ENCODE measurements at places on chromosomes 4 and X.

DNA sequence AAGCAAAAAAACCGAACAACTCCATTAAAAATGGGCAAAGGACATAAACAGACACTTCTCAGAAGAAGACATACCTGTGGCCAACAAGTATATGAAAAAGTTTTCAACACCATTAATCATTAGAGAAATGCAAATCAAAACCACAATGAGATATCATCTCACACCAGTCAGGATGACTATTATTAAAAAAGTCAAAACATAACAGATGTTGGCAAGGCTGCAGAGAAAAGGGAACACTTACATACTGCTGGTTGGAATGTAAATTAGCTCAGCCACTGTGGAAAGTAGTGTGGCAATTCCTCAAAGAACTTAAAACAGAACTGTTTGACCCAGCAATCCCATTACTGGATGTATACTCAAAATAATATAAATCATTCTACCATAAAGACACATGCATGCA is 436.3 kb downstream of the KLHL13 start:
- no peak for DNase-seq

GRCh38 chrX:1035206-1035605 is 177.2 kb downstream of the CRLF2 start:
- DNase-seq = no peak

- DNase-seq = no peak
Observed at GRCh38 chr4:10495651-10496050, 38.4 kb upstream of the ZNF518B start.

GRCh38 chr4:27003642-27004113 is 143.0 kb downstream of the STIM2 start:
- DNase-seq = no peak

- DNase-seq = no peak
Observed at GRCh38 chr4:182715548-182715947, 201.6 kb downstream of the DCTD start.

DNA sequence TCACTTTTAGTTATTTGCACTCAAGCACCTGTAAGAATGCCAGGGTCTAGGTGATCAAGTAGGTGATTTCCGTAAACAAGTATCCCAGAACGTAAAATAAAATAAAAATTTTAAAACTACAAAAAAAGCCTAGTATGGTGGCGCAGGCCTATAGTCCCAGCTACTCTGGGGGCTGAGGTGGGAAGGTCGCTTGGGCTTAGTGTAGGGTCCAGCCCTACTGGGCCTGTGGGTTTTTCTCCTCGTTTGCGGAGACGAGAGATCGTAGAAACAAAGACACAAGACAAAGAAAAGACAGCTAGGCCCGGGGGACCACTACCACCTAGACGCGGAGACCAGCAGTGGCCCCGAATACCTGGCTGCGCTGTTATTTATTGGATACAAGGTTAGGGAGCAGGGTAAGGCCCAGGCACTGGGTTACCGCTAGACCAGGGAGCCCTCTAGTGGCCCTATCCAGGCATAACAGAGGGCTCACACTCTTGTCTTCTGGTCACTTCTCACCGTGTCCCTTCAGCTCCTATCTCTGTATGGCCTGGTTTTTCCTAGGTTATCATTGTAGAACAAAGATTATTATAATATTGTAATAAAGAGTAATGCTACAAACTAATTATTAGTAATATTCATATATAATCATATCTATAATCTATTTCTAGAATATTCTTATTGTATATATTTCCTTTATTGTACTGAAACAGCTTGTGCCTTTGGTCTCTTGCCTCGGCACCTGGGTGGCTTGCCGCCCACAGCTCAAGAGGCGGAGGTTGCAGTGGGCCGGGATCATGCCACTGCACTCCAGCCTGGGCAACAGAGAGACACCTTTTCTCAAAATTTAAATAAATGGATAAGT is 38.4 kb downstream of the SAGE1 start:
- peak; percentile 48 for DNase-seq

DNA sequence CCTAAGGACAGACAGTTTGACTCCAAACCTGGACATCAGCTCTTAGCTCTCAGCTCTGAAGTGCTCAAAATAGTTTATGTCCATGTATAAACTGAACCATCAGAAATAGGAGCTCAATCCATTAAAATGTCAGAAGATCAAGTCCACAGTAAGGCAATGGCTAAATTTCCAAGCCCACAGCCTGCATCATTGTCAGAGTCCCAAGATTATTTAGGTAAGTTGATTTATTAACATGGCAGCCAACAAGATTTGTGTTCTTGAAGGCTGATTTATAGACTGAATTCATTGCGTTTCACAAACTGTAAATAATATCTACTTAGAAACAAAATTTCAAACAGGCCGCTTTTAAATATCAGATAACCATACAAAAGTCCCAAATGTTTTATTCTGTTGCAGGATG is 286.5 kb upstream of the ADGRL3 start:
- DNase-seq = no peak

DNA sequence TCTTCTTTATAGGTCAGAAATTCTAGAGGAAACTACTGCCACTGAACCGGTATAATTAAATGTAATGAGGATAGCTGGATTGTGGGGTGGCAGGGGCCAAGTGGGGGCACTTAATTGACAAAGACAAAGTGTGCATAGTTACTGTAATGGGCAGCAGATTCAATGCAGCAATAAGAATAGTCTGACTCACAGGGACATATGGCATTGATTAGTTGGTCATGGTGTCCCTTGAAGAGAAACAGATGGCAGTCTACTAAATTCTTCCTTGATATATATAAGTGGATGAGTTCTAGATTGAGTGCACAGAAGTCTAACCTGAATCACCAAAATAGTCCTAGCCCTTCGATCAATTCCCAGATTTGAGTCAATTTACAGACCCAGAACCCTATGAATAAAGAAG is 31.6 kb downstream of the ETDC start:
- no peak for DNase-seq

GRCh38 chr4:73381214-73381613 is 22.9 kb upstream of the ALB start:
- DNase-seq = no peak

DNA sequence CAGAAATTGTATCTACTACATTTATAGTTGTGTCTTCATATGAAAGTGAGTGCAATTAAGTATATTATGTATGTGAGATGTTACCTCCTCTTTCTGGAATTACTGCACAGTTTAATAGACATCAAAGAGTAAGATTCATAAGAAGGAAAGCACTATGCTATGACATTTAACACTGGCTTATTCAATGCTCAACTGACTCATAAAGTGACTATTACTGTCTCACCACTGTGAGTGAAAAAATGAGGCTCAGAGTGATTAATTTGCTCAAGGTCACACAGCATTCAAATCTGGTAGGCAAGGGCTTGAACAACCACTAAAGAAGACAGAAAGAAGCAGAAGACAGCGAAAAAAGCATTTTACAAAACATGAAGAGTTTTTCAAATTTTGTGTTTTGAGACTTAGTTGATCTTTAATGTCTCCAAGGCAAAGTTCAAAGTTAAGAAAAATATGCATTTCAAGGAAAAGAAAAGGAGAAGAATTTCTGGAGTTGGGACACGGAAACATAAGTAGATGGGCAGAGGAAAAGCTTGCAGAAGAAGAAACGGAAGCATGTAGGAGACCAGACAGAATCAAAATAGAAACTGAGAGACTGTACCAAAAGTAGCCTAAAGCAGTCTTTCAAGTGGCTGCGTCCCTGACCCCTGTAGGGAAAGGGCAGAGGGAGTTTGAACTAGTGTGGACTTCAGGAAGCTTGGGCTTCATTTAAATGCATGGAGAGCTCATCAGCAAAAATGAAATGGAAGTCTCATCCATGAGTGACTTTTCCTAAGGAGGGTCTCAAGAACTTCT is 66.3 kb downstream of the KCNIP4 start:
- no peak for DNase-seq

GRCh38 chr4:147039976-147040575 is 94.4 kb upstream of the TTC29 start:
- DNase-seq = no peak

GRCh38 chr4:3644849-3645627 is 112.8 kb upstream of the LRPAP1 start:
- DNase-seq = peak; percentile 52

- no peak for DNase-seq
Observed at GRCh38 chr4:105369988-105370387, 103.9 kb downstream of the PPA2 start.

DNA sequence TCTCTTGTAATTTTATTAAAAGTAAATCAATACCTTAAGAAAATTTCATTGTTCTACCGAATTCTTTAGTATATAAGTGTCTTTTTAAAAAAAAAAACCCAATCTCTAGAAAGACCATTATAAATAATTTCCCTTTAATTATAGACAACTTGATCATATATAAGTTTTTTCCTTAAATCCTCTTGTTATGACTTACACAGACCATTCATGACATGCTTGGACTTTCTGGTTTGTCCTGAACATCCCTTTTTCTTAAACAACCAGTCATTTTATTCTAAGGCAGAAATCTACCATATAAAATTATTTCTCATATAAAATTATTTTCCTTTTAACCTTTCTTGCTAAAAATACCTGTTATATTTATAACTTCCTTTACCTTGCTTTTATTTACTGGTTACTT is 15.4 kb upstream of the FHDC1 start:
- DNase-seq = no peak

- no peak for DNase-seq
Observed at GRCh38 chrX:21986596-21986995, 45.5 kb upstream of the PHEX start.

- DNase-seq = peak; percentile 92
Observed at GRCh38 chrX:77910108-77910840, at the start of gene ATP7A. Gene ATP7A, plus strand, starts transcription at chrX:77910693. Its CDS starts 60,949 bp downstream, at chrX:77971642.

DNA sequence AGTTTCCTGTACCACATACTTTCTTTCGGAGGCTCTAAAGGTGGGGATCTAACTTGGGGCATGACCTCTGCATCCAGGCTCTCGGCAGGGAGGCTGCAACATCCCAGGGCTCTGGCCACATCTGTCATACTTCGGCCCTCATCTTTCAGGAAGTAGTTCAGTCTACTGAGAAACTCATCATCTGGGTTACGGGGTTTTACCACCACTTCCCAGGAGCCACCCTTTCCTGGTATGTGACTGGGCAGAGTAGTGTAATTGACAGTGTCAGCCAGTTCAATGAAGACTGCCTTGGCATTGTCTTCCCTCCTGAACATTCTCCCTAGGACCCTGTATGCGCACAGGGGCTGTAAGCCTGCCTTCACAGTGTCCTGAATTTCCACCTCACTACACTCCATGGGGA is 2.8 kb downstream of the PNMA5 start:
- DNase-seq = peak; percentile 0

Data from SW480 (cell line).